Iris pigment epithelial cell (primary cell): ENCODE measurements at places on chromosomes 2 and 18.
A peak's percentile ranks its signal among the peaks of the same experiment; 100 is the strongest.

- peak; percentile 40 for DNase-seq
Measured at GRCh38 chr2:196131384-196131937, 39.9 kb downstream of the STK17B start.

DNA sequence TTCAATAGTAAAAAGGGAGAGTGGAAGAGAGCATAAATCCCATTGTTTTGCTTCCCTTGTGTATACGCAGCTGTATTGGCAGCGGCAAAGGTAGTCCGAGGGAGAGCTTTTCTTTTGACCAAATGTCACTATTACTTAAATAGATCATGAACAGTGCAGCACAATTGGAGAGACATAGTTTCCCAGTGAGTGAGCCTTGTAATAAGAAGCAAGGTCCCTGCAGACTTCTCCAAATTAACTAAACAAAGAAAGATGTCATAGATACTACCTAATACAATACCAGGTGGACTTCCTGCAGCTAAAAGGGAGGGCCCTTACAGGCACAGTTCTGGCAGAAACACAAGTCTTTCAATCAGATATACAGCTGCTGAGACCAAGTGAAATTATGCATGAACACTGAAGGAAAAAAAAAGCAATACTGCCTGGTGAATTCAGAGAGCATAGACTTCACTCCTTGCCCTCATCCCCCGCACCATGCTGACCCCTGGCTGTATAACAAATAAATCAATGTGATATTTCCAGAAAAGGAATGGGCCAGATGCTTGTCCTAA is 404.7 kb upstream of the CDH2 start:
- no peak for DNase-seq

DNA sequence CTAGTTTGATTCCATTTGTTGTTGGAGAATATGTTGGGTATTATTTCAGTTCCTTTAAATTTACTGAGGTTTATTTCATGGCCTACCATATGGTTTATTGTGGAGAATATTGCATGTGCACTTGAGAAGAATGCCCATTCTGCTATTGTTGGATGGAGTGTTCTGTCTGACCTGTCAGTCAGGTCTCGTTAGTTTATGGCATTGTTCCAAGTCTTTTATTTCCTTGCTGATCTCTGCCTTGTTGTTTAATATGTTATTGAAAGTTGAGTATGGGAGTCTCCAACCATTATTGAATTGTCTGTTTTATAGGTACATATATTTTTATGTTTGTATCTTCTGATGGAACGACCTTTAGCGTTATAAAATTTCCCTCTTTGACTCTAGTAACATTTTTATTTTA is 86.3 kb downstream of the PTPN4 start:
- no peak for DNase-seq

DNA sequence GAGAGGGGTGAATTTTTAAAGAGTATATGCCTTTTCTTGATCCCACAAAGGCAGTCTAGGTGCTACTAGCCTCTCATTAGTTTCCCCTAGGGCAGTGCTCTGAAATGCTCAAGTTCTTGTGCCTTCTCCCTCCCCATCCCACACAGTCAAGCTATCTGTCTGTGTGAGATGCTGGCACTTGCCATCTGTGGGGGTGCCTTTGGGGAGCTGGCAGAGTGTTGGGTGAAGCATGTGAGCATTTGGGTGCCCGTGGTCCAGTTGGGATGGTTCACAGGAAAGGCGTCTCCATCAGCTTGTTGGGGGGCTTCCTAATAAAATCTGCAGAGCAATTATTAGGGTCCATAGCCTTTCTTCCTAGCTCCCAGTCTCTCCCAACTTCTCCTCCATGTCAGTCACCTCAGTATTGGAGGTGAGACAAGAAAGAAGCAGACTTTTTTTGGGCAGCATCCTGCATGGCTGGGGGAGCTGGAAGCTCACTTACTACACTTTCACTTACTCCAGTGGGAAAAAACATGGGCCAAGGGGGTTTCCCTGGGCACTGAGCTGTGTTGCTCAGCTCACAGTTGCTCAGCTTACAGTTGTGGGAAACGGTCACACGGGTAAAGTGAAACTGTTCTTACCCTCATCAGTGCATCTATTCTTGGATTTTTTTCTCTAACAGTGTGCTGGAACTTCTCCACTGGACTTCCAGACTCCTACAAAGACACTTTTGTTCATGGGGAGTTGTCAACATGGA is 29.3 kb downstream of the COLEC11 start:
- DNase-seq = no peak

- DNase-seq = no peak
Measured at GRCh38 chr2:160735696-160736095, 242.1 kb upstream of the RBMS1 start.

- DNase-seq = peak; percentile 61
Measured at GRCh38 chr18:23538001-23538400, 34.7 kb downstream of the RMC1 start.

DNA sequence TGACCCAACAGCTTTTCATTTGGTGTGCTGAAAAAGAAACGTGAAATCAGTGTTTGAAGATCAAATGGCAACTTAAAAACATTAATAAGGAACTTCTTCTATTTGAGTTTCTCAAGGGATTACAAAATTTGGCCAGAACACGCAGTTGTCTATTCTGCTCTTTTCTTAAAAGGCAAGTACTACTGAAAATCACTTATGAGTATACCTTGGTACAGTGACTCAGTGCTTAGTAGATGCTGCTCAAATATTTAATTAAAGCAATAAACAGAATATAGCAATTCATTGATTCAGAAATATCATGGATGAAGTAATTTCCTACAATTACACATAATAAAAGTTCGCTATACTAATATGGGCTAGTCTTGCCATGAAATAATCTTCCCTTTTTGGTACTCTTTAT is 38.2 kb upstream of the MCM6 start:
- DNase-seq = no peak

- peak; percentile 90 for DNase-seq
Measured at GRCh38 chr2:151306621-151307020, 17.2 kb upstream of the NMI start.

- DNase-seq = peak; percentile 85
Measured at GRCh38 chr2:191318729-191319078, 73.5 kb downstream of the MYO1B start.

DNA sequence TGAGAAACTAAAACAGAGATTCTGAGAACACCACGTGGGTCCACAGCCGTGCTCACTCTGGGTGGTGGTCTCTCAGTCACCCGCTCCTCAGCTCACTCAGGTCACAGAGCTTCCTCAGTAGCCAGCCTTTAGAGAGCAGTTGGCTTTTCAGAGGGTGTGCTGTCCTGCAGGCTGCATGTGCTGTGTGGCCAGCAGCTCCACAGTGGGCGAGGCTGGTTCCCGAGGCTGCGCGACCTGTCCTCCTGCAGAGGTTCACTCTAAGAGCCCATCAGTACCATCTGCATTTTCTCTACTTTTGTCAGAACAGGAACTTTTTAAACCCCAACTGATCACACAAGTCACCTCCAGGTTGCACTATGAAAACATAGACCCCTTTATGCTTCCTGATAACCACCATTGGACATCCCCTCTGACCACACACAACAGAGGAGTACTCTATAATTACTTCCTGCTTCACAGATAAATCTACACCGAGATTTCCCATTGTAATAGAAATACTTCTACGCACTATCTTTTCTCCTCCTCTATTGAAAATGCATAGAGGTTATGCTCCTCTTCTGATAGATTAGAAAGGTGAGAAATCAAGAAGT is 93.1 kb downstream of the GYPC start:
- no peak for DNase-seq

GRCh38 chr2:21382701-21383520 is 259.1 kb downstream of the TDRD15 start:
- DNase-seq = no peak

DNA sequence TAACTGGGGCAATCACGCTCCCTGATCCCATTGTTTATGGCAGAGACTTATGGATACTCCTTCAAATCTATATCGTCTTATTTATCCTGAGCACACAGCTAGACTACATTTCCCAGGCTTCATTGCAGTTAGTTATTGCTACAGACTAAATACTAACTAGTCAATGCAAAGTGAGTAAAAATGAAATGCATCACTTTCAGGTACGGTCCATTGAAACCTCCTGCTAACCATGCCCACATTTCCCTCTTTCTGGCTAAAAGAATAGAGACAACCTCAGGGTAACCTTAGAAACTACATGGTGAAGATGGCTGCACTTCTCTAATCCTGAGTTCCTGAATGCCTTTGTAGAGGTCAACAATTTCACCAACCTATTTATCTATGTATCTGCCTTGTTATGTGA is 437.4 kb downstream of the EPHA4 start:
- no peak for DNase-seq

GRCh38 chr2:174015428-174015827 is 50.3 kb upstream of the SP3 start:
- DNase-seq = no peak

GRCh38 chr2:164903951-164904350 is 51.4 kb downstream of the SLC38A11 start:
- no peak for DNase-seq

- DNase-seq = no peak
Measured at GRCh38 chr2:108414945-108415344, 34.1 kb upstream of the GCC2 start.

DNA sequence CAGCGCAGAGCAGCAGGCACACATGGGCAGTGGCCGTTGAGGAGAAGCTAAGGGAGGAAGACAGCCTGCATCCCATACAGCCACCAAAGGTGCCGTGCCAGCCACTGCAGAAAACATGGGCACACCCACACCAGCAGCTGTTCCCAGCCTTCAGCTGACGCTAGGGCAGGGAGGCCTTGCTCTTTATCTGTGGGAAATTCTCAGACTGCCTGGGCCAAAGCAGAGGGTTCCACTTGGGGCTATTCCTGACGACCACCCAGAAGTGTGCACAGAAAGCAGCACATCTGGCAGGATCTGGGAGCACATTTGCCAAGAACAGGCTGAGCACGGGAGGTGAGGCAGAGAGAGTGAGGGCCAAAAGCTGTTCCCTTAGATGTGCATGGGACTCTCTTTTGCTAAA is 101.3 kb upstream of the SOX11 start:
- no peak for DNase-seq

DNA sequence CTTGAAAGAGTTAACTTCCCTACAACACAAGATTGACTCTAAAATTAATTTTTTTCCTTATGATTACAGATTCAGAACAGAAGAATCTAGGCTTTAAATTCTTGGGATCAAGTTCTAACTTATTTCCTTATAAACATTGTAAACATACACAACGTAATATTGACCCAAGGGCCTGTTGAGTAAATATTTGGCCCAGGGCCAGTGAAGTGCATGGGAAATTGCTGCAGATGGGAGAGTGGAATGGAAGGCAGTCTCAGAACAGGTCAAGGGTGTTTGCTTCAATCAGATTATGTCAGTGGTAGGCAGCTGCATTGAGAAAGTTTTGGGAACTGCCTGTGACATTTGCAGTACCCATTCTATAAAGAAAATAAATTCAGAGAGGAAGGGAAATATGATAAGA is 137.6 kb downstream of the MYO1B start:
- peak; percentile 91 for DNase-seq

GRCh38 chr2:47288864-47289263 is 114.1 kb upstream of the MSH2 start:
- peak; percentile 95 for DNase-seq

DNA sequence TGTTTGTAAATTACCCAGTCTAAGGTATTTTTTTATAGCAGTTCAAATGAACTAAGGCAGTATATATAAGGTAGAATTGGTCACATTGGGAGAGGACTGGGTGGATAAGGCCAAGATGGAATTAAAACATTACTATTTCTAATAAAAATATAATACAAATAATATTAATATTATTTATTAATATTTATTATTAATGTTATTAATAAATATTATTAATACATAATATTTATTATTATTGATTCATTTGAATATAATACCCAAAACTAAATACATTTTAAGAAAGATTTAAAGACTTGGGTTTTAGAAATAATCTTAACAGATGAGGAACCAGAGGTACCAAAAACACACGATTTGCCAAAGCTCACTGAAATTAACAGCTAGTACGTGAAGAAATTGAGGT is 30.5 kb upstream of the MC2R start:
- no peak for DNase-seq

DNA sequence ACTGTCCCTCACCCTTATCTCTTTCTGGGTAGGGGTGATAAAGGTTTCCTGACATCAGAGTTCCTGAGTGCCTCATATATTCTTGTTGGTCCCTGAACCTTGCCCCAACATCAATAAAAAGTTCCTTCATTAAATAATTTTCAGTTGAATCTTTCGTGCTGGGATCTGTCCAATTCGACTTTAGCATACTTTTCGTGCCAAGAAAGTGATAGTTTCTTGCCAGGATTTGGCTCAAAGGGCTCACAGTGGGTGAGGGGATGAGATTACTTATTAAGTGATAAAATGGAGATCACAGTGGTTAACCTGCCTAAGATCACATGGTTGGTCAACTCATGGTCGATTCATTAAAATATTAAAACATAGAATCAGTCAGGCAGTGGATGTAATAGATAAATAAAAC is 93.8 kb upstream of the SLC8A1 start:
- no peak for DNase-seq

GRCh38 chr2:166972002-166972401 is 83.7 kb downstream of the XIRP2 start:
- DNase-seq = no peak

DNA sequence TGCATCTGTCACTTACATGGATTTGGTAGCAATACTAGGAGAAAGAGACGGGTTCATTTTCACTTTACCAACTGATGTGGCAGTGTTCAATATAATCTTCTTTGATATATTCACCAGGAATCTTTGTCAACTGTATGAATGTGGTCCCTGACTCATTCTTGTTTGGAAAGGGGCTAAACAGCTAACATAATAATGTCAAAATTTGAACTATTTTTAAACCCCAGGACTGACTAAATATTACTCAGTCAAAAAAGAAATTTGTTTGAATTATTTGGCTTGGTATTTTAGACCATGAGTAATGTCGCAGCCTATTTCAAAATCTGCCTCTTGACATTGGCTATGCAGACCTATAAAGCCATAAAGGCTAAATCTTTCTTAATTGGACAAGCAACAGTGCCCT is 413.7 kb upstream of the RGPD4 start:
- peak; percentile 55 for DNase-seq

GRCh38 chr2:240782221-240782885 is 37.7 kb downstream of the KIF1A start:
- no peak for DNase-seq

- DNase-seq = no peak
Measured at GRCh38 chr18:24922491-24922890, 429.5 kb downstream of the ZNF521 start.

GRCh38 chr2:160308915-160309314 is 108.8 kb upstream of the ITGB6 start:
- DNase-seq = peak; percentile 85

DNA sequence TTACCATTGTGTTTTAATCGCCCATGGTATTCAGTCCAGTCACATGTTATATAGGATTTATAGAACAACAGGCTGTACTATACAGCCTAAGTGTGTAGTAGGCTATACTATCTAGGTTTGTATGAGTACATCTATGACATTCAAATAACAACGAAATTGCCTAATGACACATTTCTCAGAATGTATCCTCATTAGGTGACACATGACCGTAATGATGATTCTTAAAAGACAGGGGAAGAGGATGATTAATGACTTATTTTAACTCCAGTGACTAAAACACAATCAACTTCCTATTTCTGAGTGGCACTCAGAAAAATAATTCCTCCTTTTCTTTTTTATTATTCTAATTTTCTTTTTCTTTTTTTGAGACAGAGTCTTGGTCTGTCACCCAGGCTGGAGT is 63.0 kb upstream of the ACSL3 start:
- no peak for DNase-seq
